ENCODE measurements at places on chromosomes 7 and 10.

DNA sequence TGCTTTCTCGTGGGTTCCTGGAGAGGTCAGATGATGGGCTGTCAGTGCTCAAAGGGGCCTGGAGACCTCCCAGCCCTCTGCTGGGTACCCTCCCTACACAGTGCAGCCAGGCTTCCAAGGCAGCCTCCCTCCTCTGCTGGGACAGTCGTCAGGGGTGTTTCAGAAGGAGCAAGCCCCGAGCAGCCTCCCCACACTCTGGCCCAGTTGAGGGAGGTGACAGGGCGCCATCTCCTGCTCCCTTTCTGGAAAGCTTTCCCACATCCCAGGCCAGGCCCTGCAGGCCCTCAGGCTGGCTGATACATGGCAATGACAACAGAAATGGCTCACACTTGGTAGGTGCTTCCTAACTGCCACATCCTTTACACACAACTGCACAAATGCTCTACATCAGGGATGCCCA lies 32.1 kb downstream of the KCNMA1 start:
- no peak for DNase-seq

- no peak for DNase-seq
Measured at GRCh38 chr7:44636041-44636584, 29.7 kb downstream of the OGDH start.

- no peak for DNase-seq
Measured at GRCh38 chr7:39609113-39609934, 14.0 kb upstream of the RALA start.

DNA sequence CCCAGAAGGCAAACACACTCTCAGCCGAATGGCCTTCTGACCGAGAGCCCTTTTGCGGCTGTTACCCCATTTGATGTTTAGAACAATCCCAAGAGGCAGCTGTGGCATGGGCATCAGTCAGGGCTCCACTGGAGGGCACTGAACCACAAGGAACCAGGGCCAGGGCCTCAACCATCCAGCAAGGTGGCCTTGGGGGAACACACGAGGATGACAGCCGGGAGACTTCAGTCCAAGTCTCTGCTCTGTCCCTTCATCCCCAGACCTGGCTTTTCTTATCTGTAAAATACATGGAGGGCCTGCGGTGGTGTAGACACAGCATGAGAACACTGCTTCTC lies 63.6 kb upstream of the INSIG1 start:
- peak; percentile 23 for DNase-seq

GRCh38 chr7:95478272-95479037 lies 7.3 kb upstream of the ASB4 start:
- no peak for DNase-seq

DNA sequence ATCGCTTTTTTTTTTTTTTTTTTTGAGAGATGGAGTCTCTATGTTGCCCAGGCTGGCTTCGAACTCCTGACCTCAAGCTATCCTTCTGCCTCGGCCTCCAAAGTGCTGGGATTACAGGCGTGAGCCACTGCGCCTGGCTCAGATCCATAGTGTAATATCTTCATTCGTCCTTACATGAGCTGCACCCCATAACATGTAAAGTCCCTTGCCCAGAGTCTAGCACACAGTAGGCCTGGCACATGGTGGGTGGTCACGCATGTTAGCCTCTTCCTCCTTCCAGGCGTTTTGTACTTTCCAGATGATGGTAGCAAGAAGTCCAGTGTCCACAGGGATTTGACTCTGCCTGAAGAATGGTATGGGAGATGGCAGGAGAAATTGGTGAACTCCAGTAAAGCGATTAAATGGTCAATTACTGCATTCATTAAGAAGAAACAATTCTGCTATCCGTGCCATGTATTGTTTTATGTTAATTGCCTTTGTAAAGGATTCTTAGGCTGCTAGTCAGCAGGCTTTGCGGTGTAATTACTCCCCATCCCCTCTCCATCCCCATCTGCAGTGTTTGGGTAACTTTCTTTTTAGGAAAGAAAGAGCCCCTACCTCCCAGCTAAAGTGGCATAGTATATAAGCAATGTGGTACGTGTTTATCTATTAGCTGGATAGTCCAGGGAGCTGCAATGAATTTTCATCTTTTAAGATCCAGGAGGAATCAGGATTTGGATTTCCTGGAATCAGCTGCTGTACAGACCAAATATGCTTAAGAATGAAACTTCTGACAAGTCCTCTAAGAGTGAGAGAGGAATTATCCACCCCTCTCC lies 1.2 kb downstream of the TPST1 start:
- no peak for DNase-seq

- no peak for DNase-seq
Measured at GRCh38 chr10:13624630-13625029, 37.9 kb downstream of the PRPF18 start.

DNA sequence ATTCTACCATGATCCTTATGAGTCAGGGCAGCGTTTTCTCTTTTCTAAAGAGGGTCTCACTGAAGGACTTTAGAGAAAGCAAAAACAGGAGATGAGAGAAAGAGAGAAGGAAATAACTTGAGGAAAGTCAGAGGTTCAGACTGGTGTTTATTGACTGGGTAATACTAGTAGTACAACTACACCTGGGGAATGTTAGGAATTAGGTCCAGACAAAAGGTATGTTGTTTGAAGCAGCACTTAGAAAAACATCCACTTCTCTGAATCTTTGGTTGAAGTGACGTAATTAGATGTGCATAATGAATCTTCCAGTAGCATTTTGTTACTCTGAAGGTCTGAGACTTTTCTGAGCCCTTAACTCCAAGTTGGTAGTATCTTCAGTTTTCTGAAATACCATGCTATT lies 380.3 kb upstream of the LRGUK start:
- no peak for DNase-seq

DNA sequence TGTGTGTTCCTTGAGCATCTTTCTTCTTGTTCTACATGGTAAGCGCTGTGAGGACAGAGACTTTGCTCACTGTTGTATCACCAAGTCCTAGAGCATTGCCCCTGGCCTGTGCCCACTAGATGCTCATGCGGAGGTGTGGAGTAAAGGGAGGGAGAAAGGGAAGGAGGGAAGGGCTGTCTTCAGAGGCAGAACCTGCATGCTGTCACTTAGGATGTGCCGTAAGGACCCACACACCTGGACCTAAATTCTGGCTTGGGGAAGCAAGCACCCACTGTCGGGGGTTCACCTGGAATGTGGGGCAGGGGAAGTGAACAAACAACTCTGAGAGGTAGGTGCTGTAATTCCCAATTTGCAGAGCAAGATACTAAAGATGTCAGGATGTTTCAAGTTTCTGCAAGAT lies 129.5 kb downstream of the PTPN20 start:
- no peak for DNase-seq

DNA sequence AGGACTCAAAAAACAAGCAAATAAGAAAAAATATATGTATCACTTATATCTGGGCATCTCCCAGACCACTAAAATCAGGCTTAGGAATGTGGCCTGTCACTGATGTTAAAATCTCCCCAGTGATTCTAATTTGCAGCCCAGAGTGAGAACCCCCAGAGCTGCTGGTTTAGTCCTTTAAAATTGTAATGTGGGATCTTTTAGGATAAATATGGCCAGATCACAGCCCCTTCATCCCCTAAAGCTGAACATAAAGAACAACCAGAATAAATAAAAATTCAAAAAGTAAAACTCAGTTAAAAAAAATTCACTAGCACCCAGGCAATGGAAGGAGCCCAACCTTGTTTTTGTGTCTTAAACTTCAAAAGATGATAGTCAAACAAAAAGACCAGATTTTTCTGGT lies 46.4 kb upstream of the MTURN start:
- no peak for DNase-seq

DNA sequence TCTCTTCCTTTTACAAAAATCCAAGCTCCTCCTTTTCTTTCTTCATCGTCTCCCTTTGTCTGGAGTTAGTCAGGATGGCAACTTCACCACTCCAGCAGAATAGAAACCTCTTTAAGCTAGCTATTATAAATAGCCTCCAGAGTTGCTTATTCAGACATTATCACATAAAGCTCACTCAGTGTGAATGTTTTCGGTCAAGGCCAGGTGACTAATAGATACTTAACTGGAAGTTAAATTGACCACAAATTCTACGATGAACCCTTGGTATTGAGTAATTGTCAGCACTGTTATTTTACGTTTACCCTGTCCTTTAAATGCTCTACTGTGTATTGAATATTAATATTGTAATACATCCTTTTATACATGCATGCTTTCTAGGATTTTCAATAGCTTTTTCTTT lies 340.4 kb downstream of the OTUD1 start:
- DNase-seq, result no peak

DNA sequence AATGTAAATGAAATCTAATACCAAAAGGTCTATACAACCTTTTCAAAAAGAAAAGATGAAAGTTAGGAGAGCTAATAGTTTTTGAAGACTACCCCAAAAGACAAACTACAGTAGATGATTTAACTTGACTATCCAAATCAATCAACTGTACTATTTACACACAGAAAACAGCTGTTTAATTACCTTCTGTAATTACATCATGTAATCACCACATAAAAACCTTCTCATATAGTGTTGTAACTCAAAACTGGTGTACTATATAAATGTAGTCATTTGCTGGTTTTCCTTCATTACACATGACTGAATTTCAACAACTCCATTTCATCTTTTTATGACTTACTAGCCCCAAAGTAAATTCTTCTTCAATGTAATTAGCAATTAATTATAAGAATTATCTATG lies 4.5 kb downstream of the RTKN2 start:
- no peak for DNase-seq

- DNase-seq, result no peak
Measured at GRCh38 chr7:120023494-120024167, 249.3 kb upstream of the KCND2 start.

- no peak for DNase-seq
Measured at GRCh38 chr7:106545275-106545674, 115.7 kb downstream of the CCDC71L start.

DNA sequence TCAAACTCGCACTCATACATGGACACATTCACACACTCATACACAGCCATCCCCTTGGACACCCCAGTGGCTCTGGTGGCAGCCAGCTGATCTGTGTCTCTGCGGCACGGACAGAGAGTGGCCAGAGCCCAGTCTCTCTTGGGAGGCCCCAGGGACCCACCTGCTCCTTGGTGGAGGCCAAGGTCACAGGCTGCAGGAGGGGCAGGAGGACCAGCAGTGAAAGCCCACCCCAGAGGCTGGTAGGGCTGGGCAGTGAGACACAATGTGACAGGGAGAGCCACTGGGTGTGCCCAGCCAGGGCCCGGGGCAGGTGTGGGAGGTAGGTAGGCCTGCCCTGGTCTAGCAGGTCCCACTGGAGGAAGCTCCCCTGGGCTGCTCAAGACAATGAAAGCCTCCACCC lies 18.5 kb downstream of the SHH start:
- DNase-seq, result no peak

GRCh38 chr10:8133146-8133545 lies 78.7 kb downstream of the GATA3 start:
- DNase-seq, result peak; percentile 15

- peak; percentile 60 for DNase-seq
Measured at GRCh38 chr10:8416760-8417159, 362.3 kb downstream of the GATA3 start.

DNA sequence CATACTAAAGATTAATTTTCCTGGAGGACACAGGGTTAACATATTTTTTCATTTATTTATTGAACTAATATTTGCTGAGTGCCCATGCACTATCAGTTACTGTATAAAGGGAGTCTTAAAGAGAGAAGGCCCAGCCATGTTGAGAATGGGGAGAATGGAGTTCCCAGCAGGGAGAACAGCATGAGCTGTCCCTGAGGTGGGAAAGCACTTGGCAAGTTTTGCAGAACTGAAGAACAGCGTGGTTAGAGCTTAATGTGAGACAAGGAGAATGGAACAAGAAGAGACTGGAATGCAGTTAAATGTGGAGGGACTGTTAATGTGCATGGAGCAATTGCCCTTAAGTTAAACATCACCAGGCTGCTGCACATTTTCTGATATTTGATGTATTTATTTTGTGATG lies 435.4 kb downstream of the SUGCT start:
- DNase-seq, result no peak

DNA sequence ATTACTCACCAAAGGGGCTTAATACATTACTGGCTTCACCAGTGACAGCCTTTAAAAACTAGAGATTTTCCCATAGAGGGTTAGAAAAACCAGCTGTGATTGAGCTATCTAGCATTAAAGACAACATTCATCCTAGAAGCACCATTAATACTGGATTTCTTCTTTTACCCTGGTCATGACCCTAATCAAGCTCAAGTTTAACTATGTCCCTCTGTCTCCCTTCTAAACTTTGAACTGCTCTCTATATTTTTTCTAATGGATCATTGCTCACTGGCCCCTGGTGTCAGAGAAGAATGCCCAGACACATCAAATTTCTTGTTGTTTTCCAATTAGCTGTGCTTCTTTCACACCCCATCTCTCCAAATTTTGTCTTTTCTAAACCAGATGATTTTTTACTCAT lies 1101.3 kb downstream of the XPNPEP1 start:
- no peak for DNase-seq

DNA sequence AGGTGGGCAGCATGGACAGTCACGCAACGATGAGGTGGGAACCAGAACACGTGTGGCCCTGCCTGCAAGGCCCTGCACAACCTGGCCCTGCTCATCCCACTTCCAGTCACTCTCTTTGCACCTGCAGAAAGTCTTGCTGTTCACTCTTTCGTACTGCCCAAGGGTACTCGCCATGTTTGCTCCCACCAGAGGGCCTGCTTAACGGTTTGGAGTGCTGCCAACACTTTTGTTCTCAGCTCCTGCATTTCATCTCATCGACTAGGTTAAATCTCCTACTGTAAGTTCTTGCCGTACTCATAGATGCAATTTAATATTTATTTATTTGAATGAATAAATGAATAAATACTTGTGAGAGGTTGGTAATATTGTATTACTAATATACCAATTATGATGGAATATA lies 315.3 kb downstream of the SDK1 start:
- no peak for DNase-seq

DNA sequence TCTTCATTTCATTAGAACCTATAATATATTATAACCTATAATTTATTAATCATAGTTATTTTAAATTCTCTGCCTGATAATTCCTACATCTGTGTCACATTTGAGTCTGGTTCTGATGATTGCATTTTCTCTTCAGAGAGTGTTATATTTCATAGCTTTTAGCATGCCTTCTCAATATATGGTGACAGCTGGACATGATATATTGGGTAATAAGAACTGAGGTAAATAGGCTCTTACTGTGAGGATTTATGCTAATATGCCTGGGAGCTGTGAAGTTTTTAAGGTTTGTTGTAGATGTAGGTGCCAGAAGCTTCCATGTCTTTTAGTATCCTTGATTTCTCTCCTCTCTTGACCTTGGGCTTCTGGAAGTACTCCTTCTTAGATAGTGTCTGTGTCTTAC lies 325.9 kb upstream of the SEMA3D start:
- DNase-seq, result no peak

GRCh38 chr10:128009372-128010126 lies 102.6 kb downstream of the PTPRE start:
- DNase-seq, result no peak

DNA sequence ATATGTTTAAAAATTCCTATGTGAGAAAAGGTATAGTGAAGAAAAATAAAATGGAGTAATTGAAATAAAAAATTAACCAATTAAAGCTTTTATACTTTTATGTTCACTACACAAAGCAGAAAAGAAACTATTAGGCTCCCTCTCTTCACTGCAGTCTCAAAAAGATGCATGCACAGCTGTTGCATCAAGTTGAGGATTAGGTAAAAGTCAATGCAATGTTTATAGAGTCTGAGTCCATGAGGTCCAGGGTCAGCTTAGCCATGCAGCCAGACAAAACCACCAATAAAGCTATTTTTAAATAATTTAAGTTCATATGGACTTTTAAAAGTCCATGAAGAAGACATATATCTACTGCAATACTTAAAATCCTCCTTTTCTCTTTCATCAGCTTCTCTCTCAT lies 31.1 kb upstream of the ING3 start:
- DNase-seq, result no peak

- no peak for DNase-seq
Measured at GRCh38 chr10:132813560-132814468, 27.9 kb upstream of the NKX6-2 start.

Data from CD4-positive, alpha-beta T cell treated with Interleukin-21 for 1 hour (primary cell).